Astrocyte of the spinal cord (primary cell): ENCODE measurements at places on chromosomes 7 and 10.

GRCh38 chr7:130920122-130920521 lies 186.1 kb upstream of the KLF14 start:
- DNase-seq: no peak

GRCh38 chr7:109842386-109842785 lies 1248.5 kb upstream of the LRRN3 start:
- no peak for DNase-seq

- no peak for DNase-seq
These were observed 40.8 kb downstream of the MYL10 start for GRCh38 chr7:101588131-101588935.

GRCh38 chr10:103921750-103922195 lies 3.8 kb upstream of the STN1 start:
- no peak for DNase-seq

DNA sequence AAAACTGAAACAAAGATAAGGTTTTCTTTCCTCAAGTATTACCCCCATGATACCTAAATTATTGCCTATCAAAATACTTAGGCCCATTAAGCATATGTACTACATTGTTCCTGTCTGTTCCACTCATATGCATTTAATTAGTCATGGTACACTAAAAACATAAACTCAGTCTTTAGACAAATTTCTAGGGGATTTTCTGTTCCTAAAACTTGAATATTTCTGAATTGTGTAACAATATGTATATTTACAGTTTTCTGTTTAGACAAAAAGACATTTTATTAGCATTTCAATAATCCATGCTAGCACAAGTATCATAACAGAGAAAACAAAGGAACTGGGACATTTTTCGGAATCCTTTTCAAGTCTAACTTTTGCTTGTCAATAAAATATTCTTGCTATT lies 234.2 kb downstream of the CRPPA start:
- DNase-seq: peak; percentile 6

DNA sequence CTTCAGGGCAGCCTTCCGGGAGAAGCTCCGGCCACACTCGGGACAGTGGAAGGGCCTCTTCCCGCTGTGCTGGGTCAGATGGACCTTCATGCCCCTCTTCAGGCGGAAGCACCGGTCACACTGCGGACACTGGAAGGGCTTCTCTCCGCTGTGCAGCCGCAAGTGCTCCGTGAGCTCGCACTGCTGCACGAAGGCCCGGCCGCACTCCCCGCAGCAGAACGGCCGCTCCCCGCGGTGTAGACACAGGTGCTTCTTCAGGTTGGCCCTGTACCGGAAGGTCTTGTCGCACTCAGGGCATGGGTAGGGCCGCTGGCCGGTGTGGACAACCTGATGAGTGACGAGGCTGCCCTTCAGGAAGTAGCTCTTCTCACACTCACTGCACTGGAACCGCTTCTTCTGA lies 14.2 kb upstream of the ZNF786 start:
- DNase-seq: no peak

GRCh38 chr10:96017191-96017687 lies 26.1 kb upstream of the CCNJ start:
- DNase-seq: peak; percentile 58
